Cardiac muscle cell (in vitro differentiated cells and primary cell): ENCODE measurements at places on chromosomes 5 and 9.

GRCh38 chr5:110973510-110973909 is 98.0 kb upstream of the TSLP start:
- DNase-seq, result no peak

- no peak for DNase-seq
These were observed 268.6 kb upstream of the CLINT1 start for GRCh38 chr5:158127536-158127935.

DNA sequence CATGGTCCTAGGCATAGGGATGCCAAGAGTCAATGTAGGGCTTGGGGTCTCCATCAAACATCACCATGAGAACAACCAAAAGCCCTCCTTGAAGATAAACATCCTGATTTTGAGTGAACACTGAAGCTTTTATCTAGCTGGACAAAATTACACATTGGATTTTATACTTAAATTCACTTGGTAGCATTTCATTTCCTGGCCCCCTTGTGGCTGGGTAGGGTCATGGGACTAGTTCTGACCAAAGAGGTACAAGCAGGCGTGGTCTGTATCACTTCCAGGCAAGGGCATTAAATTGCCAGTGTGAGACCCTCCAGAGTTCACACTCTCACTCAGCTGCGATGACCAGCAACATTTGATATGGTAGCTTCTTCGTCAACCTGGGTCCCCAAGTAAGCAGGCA is 320.3 kb downstream of the ACTL7B start:
- DNase-seq, result no peak

GRCh38 chr5:142745268-142745667 is 24.9 kb upstream of the ARHGAP26 start:
- DNase-seq, result peak; percentile 58

GRCh38 chr9:129954868-129955550 is 88.0 kb downstream of the FNBP1 start:
- peak; percentile 78 for DNase-seq

DNA sequence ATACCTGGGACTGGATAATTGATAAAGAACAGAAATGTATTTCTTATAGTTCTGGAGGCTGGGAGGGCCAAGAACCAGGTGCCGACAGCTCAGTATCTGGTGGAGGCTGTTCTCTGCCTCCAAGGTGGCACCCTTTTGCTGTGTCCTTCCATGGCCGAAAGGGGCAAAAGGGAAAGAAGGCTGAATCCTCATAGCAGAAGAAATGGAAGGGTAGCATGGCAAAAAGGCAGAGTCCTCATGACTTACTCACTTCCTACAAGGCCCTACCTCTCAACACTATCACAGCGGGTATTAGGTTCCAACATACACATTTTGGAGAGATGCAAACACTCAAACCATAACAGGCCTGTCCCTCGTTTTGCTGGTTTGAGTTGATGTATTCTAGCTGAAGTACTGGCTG is 25.1 kb upstream of the MED10 start:
- no peak for DNase-seq

- DNase-seq, result no peak
These were observed 26.0 kb downstream of the SERINC5 start for GRCh38 chr5:80229902-80230255.

DNA sequence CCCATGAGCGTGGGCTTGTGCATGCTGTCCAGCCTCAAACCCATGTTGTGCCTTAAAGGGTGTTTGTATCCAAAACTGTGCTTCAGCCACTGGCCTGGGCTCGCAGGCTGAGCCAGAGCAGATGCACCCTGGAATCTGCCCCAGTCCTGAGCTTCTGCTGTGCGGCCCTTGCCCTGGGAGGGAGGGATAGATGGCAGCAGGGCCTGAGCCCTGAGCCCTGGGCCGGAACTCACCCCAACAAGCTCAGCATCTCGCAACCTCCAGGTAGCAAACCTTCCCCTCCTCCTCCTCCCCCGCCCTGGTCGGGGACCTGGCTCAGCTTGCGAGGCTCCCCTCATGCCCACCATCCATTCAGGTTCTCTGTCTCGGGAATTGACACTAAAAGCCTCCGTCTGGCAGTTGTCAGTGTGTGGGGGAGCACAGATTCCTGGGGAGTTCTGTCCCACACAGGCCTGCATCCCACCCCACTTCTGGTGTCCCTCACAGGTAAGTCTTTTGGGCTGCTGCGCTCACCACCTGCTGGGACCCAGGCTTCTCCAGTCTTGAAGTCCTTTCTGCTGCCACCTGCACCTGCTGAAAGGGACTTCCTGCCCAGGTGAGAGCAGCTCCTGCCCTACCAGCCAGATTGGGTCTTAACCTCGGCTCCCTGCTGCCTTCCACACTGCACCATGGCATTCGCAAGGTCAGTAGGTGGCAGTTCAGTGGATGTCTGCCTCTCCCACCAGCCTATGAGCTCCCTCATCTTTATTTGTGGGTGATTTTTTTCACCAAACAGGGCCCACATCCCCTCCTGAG is 55.2 kb upstream of the OLFM1 start:
- no peak for DNase-seq

- no peak for DNase-seq
These were observed 17.7 kb downstream of the SLC25A48 start for GRCh38 chr5:135851915-135852845.

- peak; percentile 84 for DNase-seq
These were observed 1.2 kb upstream of the AJM1 start for GRCh38 chr9:136840877-136841645.

DNA sequence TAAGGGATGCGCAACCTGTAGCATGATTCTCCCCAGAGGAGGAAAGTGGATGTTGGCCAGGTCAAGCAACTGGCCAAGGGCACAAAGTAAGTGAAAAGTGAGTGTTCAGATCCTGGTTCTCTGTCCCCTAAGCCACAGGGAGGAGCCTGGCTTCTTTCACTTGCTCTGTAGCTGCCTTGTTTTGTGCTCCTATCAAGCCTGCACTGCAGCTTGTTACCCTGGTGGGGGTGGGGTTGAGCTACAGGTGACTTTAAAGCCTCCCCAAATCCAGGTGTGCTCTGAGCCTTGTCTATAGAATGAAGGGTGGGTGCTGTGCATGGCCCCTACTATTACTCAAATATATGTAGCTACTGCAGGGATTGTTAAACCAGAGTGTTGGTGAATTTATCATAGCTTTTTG is 32.9 kb downstream of the RALGPS1 start:
- DNase-seq, result peak; percentile 51

DNA sequence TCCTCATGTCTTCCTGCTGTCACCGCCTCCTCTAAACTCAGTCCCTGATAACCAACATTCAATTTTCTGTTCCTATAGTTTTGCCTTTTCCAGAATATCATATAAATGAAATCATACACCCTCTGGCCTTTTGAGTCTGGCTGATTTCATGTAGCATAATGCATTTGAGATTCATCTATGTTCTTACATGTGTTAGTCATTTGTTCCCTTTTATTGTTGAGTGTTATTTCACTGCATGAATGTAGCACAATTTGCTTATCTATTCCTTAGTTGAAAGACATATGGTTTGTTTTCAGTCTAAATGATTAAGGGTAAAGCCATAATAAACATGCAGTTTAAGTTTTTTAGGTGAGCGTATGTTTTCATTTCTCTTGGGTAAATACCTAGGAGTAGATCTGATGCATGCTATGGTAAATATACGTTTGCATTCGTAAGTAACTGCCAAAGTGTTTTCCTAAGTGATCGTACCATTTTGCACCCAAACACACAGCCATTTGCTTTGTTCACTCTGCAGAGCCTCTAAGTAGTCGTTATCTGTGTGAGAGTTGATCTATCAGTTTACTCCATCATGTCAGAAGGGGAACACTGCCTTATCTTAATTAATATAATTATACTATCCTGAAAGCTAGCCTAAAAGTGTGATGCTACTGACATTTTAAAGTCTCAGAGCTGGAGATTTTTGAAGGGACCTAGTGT is 460.8 kb downstream of the DMAC1 start:
- no peak for DNase-seq

DNA sequence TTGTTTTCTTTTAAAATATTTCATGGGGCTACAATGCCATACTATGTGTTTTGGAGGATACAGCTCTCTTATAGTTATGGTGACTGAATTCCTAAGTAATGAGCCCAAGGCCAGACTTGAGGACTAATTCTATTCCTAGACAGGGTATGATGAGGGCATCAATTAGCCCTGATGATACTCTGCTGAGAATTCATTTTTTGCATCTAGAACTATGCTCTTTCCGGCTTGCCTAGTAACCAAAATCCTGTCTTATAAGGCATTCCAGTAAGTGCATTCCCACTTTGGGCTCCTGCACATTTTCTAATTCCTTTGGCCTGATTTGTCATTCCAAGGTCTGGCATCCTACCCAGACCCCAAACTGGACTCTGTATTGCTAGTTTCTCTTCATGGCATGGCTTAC is 62.4 kb downstream of the MAT2B start:
- DNase-seq, result no peak

DNA sequence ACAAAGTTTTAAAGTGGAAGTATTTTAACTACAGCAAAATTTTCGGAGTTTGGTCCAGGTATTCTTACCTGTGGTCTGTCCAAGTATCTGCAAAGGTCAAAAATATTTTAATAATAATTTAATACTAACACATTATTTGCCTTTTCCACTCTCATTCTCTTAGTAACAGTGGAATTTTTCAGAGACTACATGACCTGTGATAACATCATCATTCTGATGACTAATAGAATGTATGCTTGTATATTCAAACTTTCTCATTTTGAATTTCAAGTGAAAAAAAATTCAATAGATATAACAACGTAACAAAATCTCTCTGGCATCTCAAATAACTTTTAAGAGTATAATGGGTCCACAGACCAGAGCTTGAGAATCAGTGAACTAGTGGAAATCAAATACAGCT is 78.3 kb downstream of the FBXL17 start:
- DNase-seq, result no peak

DNA sequence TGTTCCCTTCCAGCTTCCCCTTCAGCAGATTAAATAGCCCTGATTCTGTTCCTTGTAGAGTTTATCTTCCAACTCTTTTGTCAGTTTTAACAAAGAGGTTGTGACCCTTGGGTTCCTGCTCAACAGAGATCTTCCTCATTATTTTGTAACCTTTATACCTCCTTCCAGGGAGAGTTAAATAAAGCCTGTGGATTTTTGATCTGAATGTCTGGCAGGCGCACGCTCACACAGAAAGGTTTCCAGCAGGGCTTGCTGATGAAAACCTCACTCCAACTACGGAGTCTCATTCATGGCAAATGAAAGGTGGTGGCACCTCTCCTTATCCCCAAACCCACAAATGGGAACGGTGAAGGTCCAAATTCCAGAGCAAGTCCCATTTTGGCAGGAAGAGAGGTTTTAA is 129.0 kb downstream of the SREK1 start:
- no peak for DNase-seq

- no peak for DNase-seq
These were observed 127.2 kb upstream of the MARCHF11 start for GRCh38 chr5:16306812-16307211.

DNA sequence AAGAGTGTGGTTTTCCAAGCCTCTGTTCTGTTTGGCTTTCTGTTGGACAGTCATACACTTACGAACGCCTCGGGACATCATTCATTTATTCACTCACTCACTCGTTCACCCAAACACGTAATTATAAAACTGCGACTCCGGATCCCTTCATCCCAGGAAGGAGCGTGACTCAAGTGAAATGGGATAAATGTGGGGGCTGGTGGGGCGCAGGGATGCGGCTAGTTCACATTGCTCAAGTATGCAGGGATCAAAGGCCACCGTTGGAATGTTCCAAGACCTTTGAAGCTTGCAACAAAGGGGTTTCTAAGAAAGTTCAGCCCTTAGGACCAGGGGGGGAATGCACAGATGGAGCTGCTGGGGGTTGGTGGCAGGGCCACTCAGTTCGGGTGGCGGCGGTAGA is 64.2 kb downstream of the CFAP77 start:
- DNase-seq, result no peak

DNA sequence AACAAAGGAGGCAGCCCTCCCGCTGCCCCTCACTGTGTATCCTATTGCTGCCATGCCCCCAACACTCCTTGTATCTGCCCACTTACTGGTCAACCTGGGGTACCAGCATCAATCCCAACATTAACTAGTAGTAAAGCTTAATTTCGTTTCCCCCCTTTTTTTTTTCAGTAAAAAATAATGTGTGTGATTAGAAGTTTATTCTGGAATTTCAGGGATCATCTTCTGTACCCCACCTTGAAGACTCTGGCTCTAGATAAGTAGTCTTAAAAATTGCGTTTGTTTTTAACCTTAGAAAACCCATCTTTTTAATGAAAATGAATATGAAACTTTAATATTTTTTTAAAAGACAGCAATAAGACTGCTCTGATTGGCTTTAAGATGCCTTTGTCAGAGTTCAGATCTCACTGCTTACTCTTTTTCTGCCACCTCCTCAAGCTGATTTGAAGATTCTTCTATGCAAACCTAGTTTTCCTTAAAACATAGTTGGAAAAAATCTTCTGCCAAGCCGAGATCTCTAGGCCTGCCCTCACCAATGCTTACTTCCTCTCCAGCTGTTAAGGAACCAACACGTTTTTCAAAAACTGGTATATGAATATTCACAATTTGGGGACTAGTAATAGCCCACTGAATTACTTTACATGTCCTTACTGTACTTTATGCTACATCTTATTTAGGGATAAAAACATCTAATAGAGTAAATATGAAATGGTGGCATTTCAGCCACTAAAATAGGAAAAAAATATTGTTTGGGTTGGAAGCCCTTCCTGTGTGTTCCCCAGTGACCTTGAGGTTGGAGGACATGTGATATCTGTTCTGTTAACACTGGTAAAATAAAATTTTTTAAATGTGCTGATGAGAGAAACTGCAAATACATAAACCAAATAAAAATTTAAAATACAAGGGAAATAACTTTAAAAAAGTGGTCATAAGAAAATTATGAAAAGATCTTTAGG is 4.0 kb upstream of the RHOBTB3 start:
- no peak for DNase-seq

DNA sequence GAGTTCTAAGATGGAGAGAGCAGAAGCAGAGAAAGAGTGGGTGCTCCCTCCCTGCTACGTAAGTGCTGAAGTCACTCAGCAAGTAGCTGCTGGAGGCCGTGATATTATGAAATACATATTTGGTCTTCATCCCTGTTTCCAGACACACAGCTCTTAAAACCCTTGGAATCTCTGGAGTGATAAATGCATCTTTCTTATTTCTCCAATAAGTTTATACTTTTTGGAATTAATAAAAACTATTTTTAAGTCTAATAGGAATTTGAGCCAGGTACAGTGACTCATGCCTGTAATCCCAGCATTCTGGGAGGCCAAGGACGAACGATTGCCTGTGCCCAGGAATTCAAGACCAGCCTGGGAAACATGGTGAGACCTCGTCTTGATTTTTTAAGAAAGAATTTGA is 60.6 kb downstream of the AUH start:
- peak; percentile 62 for DNase-seq

DNA sequence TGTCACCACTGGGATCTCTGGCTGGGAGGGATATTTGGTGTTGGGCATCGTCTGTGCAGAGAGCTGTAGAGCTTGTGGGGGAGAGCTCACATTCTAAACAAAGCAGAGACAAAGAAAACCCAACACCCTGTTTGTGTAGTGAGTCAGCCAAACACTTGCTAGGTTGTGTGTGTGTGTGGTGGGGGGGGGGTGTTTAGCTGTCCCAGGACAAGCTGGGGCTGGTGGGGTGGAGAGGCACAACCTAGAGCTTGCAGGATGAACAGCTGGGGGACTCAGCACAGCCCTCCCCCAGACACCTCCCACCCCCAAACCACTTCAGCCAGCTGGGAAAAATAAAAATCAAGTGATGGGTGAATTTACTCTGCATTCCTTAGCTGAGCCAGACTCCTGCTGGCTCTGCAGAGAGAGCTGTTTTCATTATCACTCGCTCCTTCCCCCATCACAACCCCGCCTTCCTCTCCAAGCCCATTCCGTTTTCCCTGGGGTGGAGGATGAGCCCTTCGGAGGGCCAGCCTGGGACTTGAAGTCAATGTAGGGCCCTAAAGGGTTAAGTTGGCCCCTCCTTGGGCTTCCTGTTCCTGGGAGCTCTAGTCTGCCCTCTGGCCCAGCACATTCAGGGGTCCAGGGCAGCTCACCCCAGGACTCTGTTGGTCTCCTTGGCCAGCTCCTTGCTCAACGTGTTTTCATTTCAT is 2.6 kb downstream of the OLFML2A start:
- DNase-seq, result peak; percentile 18
